ENCODE measurements at places on chromosomes 4 and X.

- no peak for DNase-seq
Observed at GRCh38 chr4:108111781-108112180, 57.0 kb downstream of the LEF1 start.

DNA sequence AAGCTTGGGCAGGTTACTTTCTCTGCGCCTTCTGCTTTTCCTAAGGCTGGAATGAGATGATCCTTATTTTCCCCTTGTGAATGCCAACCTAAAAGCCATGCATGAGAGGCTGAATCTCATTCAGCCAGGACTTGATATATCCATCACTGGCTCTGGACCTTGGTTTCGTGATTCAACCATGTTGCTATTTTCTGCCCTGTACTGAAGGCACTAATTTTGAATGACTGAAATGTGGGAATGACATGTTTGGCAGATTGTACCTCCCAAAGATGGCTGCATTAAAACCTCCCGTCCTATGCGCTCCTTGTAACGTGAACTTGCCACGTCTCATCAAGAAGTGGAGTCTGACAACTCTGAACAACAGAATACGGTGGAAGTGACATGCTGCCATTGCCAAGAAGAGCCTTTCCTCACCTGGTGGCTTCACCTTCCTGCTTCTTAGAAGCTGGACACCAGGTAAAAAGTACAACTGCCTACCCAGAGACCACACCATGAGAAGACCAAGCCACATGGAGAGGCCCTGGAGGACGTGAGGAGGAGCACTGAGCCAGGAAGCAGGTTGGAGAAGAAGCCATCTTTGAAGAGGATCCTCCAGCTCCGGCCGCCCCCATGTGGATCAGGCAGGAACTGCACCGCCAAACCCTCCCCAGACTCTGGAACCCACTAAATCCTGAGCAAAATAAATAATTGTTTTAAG, 174.5 kb downstream of the NSUN7 start:
- no peak for DNase-seq

GRCh38 chrX:39560271-39560670, 537.5 kb downstream of the BCOR start:
- DNase-seq, result no peak

GRCh38 chr4:82797405-82798111, 1.0 kb downstream of the SCD5 start:
- no peak for DNase-seq

DNA sequence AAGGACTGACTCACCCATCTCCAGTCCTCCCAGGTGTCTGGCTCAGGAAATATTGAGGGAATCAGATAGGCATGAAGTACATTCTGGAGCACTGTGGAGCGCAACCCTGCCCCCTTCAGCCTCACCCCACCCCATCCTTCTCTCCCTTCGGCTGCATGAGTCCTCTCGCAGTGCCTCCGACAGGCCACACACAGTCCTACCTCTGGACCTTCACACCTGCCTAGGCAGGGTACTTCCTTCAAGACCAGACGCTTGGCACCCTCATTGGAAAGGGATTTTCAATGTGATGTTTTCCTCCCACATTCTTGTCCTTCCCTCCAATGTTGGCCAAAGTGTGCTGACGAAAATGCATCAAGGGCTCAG, 26.8 kb upstream of the PPP2R2C start:
- DNase-seq, result no peak

GRCh38 chrX:67545036-67545821, 1.4 kb downstream of the AR start:
- DNase-seq, result no peak

DNA sequence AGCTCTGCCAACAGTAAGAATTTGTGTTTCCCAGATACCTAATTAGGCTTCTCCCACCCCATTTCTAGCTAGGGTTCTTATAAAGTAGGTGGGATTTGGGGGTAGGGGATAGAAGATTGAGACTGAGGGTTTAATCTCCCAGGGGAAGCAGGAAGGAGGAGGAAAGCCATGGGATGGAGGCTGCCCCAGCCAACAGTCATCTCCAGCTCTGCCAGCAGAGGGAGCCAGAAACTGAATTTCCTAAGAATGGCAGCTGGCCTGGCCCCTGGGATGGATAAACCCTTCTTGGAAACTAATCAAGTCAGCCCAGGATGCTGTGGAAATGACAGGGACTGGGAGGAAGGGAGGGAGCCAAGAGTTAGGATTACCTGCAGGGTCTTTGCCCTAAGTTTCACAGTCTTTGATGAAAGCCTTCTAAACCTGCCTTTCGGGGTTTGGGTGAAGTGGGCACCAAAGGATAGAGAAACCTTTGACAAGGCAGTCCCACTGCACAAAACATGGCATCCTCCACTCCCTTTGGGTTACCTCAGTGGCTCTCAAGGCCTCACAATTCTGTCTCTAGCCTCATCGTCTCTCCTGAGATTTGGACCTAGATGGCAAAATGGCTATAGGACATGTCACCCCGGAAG, 6.7 kb upstream of the ERCC6L start:
- DNase-seq, result no peak

- DNase-seq, result no peak
Observed at GRCh38 chr4:108646706-108647105, 3.7 kb upstream of the OSTC start.

- DNase-seq, result no peak
Observed at GRCh38 chr4:153137159-153137558, 67.1 kb upstream of the TRIM2 start.

- DNase-seq, result no peak
Observed at GRCh38 chr4:22348410-22348809, 167.5 kb downstream of the ADGRA3 start.

- no peak for DNase-seq
Observed at GRCh38 chrX:20063716-20064351, 52.9 kb downstream of the MAP7D2 start.

DNA sequence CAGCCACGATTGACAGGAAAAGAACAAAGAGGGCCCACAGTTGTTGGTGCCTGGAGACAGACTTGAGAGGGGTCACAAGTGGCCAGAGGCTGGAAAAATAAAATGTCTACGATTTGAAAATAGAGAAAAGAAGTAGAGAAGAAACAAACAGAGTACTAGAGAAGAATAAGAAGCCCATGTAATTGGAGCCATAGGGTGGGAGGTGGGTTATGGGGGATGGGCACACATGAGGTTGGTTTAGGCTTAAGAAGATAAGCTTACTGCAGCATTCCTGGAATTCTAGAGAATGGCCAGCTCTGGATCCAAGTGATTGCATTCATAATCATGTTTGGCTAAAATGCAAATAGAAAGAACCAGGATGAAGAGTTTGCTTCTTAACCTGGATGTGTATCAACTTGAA, 210.7 kb downstream of the MAML3 start:
- DNase-seq, result no peak

GRCh38 chr4:41590591-41590990, 52.6 kb downstream of the LIMCH1 start:
- no peak for DNase-seq

GRCh38 chr4:13647031-13647430, 19.5 kb upstream of the BOD1L1 start:
- no peak for DNase-seq

GRCh38 chr4:165428957-165429356, 50.1 kb downstream of the CPE start:
- no peak for DNase-seq

DNA sequence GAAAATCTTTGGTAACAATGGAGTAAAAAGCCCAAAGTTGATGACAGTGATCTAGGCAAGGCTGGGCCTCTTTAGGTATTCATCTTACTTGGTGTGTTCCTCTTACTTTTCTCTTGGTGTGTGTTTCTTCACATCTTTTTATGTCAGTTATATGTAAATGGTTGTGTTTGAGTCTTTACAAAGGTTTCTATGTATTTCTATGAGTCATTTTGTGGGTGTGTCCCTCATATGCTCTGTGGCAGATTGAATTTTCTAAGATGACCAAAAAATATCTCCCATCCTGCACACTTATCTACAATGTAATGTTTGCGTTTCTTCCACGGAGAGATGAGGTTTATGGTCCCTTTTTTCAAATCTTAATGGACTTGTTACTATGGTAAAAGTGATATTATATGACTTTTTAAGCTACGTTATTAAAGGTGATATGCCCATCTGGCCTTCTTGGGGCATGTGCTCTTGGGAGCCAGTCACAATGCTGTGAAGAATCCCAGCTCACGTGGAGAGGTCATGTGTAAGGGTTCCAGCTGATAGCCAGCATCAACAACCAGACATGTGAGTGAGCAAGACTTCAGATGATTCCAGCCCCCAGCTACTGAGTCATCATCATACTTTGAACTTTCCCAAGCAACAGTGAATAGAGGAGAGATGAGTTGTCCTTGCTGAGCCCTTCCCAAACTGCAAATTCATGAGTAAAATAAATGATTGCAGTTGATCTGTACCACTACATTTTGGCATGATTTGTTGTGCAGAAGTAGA, 126.9 kb downstream of the CBLL2 start:
- no peak for DNase-seq

GRCh38 chr4:3517731-3518510, 14.3 kb downstream of the LRPAP1 start:
- DNase-seq, result no peak

DNA sequence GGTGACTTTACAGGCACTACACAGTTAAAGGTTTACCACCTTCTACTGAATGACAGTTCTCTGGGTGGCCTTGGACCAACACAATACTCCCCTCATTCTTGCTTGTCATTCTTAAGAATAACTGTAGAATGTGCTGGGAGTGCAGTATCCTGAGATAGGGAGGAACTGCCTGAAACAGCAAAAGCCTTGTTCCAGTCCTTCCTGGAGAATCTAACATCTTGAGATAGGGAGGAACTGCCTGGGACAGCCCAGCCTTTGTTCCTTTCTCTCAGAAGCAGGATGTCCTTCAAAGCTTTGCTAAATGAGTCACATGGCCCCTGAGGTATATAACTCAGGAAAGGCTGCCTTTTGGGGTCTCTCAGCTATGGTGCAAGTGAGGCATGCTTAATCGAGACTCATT, 145.7 kb upstream of the MBNL3 start:
- DNase-seq, result no peak

DNA sequence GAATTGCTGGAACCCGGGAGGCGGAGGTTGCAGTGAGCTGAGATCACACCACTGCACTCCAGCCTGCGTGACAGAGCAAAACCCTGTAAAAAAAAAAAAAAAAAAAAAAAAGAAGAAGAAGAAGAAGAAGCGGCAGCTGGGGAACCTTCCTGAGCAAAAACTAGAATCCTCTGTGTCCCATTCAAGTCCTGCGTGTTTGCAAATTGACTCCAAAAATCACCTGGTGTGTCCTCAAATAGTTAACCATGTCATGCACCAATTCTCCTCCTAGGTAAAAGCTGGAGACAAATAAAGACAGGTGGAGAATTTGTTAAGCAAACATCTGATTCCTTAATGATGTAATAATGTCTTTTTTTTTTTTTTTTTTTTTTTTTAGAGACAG, 31.9 kb upstream of the ASMTL start:
- DNase-seq, result no peak

GRCh38 chrX:105211066-105211575, 9.4 kb downstream of the TEX13A start:
- DNase-seq, result no peak

- DNase-seq, result no peak
Observed at GRCh38 chr4:160877087-160877790, 1286.6 kb downstream of the FSTL5 start.

- no peak for DNase-seq
Observed at GRCh38 chrX:55867181-55867651, 149.7 kb downstream of the RRAGB start.
